Stimulated activated CD4-positive, alpha-beta T cell treated with anti-CD3 and anti-CD28 coated beads, Interleukin-1b, Interleukin-23, amount 100 ng/mL, for 1 hour (primary cell): ENCODE measurements at places on chromosomes 2 and 18.

GRCh38 chr2:100278986-100279385 lies 43.3 kb downstream of the LONRF2 start:
- no peak for DNase-seq

GRCh38 chr2:71461304-71461671 lies 7.9 kb downstream of the DYSF start:
- DNase-seq, result no peak

DNA sequence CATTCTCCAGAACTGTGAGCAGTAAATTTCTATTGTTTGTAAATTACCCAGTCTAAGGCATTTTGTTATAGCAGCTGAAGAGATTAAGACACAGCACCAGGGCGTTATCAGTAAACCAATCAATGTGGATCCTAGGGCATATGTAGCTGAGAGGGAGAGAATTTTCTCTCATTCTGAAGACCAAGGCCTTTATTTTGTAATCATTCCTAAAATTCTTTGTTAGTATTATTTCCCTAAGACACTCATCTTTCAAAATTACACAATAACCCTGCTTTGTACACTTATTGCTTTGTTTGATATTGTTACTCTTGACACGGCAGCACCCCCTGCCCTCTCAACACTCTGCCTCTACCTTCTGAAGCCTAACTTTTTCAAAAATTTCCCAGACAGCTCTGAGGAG lies 419.1 kb downstream of the SLC4A3 start:
- no peak for DNase-seq

DNA sequence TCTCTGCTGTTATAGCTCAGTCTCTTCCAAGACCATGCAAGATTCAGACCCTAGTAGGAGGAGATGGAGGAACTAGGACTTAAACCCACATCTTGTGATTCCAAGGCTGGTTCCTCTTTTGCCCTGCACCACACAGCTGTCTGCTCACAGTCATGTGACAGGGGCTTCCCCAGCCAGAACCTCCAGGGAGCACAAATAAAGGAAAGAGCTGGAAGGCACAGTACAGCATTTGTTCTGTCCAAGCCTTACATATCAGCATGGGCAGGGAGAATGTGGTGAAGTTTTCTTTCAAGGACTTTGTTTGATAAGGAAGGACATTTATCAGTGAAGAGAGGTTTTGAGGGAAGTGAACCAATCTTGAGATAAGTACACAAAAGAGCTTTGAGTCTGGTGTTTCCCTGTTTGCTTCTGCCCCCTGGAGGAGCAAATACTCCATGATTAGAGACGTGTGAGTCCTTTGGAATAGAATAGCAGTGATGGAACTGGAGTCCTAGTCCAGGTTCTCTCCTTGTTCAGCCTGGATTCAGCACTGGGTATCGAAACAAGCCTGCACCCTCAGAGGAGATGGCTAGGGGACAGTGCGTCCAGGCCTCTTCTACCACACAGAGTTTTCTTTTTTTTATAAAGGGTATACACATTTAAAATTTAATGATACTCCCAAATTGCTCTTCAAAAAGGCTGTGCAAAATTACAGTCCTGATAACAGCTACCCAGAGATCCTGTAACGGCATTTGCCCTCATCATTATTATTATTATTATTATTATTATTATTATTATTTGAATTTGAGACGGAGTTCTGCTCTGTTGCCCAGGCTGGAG lies 24.6 kb upstream of the CASP10 start:
- DNase-seq, result no peak

DNA sequence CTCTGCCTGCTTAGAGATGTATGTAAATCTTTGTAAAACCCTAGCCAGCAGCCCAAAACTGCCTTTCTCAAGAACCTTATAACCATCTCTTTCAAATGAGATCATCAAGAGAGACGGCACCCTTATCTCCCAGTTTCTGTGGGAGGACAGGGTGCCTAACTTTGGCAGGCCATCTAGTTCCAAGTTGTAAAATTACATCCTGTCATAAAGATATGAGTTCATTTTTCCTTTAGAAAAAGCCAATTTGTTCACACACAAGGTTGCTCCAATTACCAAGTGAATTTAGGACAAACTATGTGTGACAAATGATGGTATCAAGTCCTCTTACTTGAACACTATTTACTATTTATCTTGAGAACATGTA lies 65.3 kb downstream of the MEMO1 start:
- no peak for DNase-seq

DNA sequence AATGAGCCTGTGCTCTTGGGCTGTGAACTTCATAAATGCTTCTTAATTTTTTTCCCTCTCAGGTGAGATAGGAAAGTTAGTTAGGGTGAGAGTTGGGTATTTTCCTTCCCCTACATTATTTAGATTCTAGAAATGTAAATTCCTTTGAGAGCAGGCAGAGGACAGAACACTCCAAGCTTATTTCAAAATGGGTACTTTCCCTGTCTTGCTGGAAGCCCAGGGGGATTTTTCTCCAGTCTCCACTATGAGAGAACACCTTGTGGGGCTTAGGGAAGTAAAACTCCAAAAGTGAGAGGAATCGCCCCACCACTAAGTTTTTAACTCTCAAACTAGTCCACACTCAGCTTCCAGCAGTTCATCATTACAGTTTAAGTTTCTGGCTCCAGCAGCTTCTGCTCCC lies 253.2 kb upstream of the CTAGE1 start:
- no peak for DNase-seq

DNA sequence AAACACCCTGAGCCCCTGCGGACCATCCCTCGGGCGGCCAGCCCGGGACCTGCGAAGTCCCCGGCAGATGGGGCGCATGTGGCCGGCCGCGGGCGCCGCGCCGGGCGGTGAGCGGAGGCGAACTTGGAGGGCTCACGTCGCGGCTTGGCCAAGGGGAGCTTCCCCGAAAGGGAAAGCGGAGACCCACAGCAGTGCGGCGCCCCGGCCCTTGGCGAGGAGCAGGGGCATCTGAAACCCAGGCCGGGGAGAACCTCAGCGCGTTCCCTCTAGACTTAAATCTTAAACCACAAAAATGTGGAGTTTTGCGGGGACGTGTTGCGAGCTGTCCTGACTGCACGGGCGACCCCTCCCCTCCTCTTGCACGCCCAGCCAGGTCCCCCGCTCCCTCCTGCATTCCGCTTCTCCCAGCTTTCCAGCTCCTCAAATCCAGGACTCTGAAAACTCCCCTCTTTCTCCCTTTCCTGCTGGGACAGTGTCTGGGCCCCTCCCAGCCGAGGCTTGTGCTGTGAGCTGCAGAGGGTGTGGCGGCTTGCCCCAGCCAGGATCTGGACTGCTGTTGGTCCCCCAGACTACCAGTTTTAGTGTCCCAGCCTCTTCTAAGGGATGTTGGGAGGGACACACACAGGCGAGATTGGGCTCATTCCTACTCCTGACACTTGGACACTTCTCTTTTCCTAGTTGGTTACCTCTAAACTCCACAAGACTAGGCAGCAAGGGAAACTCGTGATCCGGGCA lies 1.3 kb downstream of the FMNL2 start:
- no peak for DNase-seq
